ENCODE measurements at places on chromosomes 16 and 17. TPM values are rescaled to one million over a fixed set of nuclear protein-coding genes. Genes with fewer than 3 reads are reported as not detected.

GRCh38 chr17:52237151-52237550 lies 78.6 kb upstream of the CA10 start:
- no peak for DNase-seq

TEX19 gene
- not detected for total RNA-seq

CDYL2 gene
- 5.7 TPM for total RNA-seq

DNA sequence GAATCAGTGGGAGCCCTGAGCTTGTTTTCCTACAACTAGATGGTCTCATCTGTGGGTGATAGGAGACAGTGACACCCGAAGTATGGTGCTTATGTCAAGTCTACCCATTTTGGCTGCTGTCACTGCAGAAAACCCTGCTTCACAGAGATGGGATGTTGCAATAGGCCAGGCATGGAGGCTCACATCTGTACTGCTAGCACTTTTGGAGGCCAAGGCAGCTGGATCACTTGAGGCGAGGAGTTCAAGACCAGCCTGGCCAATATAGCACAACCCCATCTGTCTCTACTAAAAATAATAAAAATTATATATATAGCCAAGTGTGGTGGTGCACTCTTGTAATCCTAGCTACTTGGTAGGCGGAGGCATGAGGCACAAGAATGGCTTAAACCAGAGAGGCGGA lies 2.3 kb upstream of the HERPUD1 start:
- no peak for DNase-seq

DNA sequence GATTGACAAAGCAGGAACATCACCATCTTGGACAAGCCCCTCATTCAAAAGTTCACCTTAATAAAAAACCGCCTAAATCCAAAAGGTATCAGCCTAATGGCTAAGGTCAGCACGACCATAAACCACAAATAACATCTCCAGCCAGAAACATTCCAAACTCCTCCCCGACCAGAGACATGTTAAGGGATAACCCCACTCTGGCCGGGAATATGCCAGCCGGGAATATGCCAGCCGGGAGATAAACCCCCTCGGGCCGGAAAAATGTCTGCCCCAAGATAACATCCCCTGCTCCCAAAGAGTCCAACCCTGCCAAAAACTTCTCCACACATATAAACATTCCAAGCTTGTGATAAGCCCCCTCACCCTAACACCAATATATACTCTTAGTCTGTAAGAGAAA lies 1.4 kb downstream of the DHX33 start:
- no peak for DNase-seq

GRCh38 chr16:8920645-8921346 lies 38.6 kb downstream of the LITAFD start:
- DNase-seq, result no peak

Data from tibial nerve (tissue), 4 donors.